ENCODE measurements at places on chromosomes 1 and 21. TPM values are rescaled to one million over a fixed set of nuclear protein-coding genes. Genes with fewer than 3 reads are reported as not detected.

GRCh38 chr1:33719326-33719725 is 144.6 kb upstream of the HMGB4 start:
- DNase-seq = no peak

OR2C3 gene
- total RNA-seq = not detected

DNA sequence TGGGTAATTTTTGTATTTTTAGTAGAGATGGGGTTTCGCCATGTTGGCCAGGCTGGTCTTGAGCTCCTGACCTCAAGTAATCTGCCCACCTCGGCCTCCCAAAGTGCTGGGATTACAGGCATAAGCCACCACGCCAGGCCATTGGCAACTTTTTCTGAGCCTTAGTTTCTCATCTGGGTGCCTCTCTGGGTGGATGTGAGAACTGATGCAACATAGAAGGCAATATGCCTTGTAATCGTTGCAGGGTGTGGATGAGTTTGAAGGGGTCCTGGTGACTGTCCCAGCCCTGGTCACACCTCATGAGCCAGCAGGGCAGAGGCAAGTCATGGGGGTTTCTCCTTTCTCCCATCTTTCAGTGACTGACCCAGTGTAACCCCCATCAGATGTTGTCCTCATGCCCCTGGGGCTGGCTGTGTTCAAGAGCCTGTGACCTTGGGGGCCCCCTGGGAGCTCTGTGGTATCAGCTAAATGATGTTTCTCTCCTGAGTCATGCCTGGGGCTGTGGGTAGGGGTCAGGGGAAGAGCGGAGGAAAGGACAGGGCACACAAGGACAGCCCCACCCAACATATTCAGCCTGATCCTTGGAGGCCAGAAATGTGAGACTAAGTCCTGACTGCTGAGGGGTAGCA is 3.6 kb downstream of the COL9A2 start:
- DNase-seq = no peak

DNA sequence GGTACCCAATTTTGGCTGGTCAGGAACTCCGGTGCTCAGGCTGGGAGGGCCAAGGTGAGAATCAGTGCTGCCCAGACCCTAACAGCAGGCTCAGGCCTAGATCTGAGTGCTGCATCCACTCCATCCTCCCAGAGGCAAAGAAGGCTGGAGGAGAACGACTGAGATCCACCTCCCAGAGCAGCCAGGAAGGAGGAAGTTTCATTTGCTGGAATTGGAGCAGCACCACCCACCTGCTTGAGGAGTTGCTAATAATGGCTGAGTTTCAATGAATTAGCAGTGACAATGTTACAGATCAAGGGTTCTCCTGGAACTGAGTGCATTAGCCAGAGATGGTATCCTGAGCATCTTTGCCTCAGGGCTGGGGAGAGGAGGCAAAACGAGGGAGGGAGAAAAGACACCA is 46.7 kb upstream of the KLHDC7A start:
- no peak for DNase-seq

CLCA1 gene
- total RNA-seq = not detected

GRCh38 chr1:77560741-77561140 is 121.7 kb downstream of the ZZZ3 start:
- no peak for DNase-seq

DNA sequence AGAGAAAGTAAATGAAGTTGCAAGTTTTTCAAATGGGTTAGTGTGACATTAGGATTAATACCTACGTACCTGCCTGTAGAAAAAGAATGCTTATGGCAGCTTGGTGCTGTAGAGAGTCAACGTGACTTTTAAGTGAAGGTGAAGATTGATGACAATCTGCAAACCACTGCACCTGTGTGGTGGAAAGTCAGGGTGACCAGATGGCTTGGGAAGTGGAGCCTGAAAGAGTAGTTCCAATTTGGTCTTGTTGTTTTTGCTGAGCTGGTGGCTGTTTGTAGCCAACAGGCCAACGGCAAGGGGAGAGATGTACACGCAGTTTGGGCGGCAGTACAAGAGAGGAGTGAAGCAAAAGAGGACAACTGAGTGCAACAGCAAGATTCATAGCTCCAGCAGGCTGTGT is 78.1 kb upstream of the JAK1 start:
- no peak for DNase-seq

IL20 gene
- not detected for total RNA-seq

DNA sequence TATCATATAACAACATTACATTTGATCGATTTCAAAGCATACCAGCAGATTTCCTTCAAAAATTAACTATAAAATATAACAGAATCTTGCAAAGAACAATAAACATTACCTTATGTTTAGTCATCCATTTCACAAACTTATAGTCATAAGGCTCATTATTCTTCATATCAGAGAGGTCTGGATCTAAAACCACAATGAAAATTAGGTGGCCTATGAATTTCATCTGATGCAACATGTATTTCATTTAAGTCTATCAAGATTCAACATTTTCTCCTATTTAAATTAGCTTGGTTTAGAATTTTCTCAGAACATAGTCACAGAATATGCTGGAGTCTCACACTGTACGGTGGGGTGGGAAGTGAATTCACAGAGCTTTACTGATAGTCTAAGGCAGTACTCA is 49.2 kb downstream of the KYAT3 start:
- peak; percentile 57 for DNase-seq

- no peak for DNase-seq
Measured at GRCh38 chr1:230216896-230217295, 149.9 kb downstream of the GALNT2 start.

RCAN1 gene
- 39.7 TPM for total RNA-seq

- DNase-seq = no peak
Measured at GRCh38 chr1:215792446-215792845, 225.3 kb downstream of the KCTD3 start.

CNKSR1 gene
- not detected for total RNA-seq

DNA sequence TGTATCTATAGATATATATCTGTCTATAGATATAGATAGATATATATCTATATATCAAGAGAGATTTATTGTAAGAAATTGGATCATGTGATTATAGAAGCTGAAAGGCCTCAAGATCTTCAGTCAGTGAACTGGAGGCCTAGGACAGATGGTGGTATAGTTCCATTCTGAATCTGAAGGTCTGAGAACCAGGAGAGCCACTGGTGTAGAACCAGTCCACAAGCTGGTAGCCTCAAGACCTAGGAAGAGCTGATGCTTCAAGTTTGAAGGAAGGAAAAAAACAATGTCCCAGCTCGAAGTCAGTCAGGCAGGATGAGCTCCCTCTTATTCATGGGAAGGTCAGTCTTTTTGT is 213.2 kb upstream of the JUN start:
- DNase-seq = no peak

NCF2 gene
- 0.74 TPM for total RNA-seq

RABGGTB gene
- 91.8 TPM for total RNA-seq

GRCh38 chr1:242004751-242005495 is 6.0 kb upstream of the MAP1LC3C start:
- DNase-seq = peak; percentile 61

DNA sequence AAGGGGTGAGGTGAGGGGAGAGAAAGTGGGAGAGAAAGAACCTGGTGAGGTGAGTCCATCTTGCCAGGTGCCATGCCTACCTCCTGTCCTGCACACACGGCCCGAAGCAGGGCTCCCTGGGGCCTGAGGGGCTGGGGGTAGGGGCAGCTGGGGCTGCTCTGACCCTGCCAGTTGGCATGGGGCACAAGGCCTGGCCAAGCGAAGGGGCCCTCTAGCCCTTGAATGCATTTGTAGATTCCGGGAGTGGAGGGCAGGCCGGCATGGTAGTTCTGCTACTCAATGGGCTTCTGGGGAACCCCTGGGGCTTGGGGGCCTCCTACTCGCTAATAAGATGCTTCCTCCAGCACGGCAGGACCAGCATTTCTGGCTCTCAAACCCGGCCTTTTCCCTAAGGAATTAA is 3.6 kb upstream of the PRDM16 start:
- DNase-seq = no peak
